Stimulated activated CD4-positive, alpha-beta T cell treated with anti-CD3 and anti-CD28 coated beads, Interleukin-1b, Interleukin-23, amount 100 ng/mL, for 1 hour (primary cell): ENCODE measurements at places on chromosomes 11 and 22.

DNA sequence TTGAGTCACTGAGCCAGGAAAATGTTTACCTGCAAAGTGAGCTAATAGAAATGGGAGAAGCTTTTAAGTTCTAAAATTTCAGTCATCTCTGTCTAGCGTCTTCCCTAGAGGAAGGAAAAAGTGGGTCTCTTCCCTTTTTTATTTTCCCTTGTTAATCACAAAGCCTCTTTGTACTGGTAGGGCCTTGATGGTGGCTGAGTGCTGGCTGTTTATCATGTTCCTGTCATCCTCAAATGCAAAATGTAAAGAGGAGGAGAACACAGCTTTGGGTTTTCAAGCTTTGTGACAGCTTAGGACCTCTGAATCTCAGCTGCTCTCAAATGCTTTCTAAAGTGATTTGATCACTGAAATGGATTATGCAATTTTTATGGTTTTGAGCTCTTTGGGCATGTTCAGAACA lies 222.0 kb downstream of the TMEM135 start:
- no peak for DNase-seq

DNA sequence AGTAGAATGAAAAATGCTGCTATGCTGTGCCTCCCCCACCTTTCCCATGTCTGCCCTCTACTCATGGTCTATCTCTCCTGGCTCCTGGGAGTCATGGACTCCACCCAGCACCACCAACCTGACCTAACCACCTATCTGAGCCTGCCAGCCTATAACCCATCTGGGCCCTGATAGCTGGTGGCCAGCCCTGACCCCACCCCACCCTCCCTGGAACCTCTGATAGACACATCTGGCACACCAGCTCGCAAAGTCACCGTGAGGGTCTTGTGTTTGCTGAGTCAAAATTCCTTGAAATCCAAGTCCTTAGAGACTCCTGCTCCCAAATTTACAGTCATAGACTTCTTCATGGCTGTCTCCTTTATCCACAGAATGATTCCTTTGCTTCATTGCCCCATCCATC lies 14.9 kb upstream of the HBE1 start:
- DNase-seq = no peak

GRCh38 chr11:30451167-30451566 lies 128.3 kb downstream of the ARL14EP start:
- DNase-seq = no peak

GRCh38 chr22:30565341-30565740 lies 9.1 kb downstream of the GAL3ST1 start:
- no peak for DNase-seq

DNA sequence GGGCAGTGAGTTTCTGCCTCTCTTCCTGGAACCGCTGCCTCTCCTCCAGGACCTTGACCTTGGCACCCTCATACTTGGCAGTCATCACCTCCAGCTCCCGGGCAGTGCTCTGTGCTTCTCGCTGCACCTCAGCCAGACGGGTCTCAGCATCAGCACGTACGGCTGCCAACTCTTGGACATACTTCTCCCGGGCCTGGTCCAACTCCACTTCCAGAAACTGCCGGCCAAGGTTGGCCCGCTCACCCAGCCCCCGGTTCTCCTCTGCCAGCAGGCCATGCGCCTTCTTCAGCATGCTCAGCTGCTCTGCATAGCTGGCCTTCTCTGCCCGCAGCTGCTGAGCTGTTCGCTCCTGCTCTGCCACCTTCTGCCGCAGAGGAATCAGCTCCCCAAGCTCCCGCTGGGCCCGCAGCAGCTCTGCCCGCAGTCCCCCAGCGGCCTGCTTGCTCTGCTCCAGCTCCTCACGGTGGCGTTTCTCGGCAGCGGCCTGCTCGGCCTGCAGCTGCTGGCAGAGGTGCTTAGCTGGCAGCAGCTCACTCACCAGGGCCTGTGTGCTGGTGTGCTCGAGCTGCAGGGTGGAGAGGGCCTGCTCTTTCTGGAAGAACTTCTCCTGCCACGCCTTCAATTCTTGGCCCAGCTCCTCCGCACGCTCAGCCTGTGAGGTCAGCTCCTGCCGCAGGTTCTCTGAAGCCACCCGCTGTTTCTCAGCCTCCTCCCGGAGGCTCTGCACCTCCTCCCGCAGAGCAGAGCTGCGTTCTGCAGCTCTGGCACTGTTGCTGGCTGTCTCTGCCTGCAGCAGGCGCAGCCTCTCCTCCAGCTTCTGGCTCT lies 14.4 kb downstream of the IL18BP start:
- DNase-seq = no peak
